ENCODE measurements at places on chromosomes 3 and 15.

DNA sequence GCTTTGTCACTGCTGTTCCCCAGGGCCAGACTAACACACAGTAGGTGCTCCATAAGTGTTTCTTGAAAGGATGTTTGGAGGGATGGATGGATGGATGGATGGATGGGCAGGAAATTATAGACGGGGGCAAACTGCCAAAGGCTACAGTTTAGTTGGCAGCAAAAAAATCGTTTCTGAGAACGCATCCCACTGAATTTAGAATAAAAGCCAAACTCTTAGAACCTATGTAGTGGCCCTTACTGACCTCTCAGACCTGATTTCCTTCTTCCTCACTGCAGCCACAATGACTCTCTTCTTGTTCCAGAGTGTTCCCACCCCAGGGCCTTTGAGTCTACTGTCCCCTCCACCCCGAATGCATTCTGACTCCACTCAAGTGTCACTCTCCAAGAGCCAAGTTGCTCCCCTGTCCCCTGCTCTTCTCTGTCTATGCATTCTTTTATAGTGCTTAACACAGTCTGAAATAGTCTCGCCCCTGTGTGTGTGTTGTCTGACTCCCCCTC, 5.2 kb upstream of the GATA2 start:
- no peak for DNase-seq

- no peak for DNase-seq
Observed at GRCh38 chr3:143586576-143586975, 261.7 kb downstream of the SLC9A9 start.

GRCh38 chr3:184631472-184631861, 69.9 kb downstream of the EPHB3 start:
- no peak for DNase-seq

GRCh38 chr3:94671078-94671477, 608.2 kb downstream of the NSUN3 start:
- DNase-seq = no peak

GRCh38 chr15:65867244-65867643, 2.0 kb upstream of the RAB11A start:
- no peak for DNase-seq

DNA sequence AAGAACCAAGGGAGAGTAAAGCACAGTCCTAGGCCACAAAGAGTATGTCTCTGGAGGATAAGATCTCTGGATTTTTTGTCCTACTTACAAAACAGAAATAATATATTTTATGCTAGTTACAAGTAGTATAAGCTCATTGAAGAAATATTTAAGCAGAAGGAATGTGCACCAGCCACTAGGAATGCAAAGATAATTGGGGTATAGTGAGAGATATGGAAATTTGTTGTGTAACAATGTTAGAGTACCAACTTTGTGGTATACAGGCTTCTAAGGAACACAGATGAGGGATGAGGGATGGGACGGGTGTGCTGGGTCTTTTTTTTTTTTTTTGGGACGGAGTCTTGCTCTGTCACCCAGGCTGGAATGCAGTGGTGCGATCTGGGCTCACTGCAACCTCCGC, 26.5 kb downstream of the AKAP13 start:
- no peak for DNase-seq

DNA sequence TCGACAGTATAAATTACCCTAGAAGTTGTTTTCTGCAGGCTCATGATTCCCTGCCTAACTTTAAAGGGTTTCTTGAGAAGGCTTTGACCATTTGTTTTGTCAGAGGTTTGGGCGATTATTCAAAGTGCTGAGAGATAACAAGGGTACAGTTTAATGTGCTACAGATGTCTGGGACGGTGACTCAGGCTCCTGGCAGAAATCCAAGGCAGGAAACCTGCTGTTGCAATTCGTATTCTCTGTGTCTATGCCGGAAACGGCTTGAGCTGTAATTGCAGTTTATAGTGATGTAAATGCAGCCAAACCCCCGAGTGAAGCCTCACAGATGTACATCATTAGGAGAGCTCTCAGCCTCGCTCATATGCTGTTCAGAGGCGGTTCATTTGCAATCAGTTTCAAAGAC, 65.6 kb downstream of the SYNPR start:
- peak; percentile 46 for DNase-seq

DNA sequence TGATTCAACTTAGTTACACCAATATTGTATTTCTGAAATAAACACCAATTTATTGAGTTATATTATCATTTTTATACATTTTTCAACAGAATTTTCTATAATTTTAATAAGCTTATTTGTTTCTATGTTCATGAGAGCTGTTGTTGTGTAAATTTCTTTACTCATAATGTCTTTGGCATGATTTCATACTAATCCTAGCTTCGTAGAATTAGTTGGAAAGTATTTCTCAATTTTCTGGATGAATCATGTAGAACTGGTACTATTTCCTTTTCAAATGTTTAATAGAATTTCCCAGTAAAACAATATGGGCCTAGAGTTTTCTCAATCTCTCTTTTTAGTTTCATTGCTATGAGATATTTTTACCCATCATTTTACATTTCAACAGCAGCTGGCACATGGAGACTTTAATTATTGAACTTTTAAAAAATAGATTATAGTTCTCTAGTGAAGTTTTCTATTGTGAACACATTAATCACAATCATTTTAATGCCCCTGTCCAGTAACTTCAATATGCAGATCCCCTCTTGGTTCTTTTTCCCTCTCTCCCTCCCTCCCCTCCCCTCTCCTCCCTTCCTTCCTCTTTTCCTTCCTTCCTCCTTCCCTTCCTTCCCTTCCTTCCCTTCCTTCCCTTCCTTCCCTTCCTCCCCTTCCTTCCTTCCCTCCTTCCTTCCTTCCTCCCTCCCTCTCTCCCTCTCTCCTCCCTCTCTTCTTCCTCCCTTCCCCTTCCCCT, 1357.1 kb downstream of the ZPLD1 start:
- DNase-seq = no peak

DNA sequence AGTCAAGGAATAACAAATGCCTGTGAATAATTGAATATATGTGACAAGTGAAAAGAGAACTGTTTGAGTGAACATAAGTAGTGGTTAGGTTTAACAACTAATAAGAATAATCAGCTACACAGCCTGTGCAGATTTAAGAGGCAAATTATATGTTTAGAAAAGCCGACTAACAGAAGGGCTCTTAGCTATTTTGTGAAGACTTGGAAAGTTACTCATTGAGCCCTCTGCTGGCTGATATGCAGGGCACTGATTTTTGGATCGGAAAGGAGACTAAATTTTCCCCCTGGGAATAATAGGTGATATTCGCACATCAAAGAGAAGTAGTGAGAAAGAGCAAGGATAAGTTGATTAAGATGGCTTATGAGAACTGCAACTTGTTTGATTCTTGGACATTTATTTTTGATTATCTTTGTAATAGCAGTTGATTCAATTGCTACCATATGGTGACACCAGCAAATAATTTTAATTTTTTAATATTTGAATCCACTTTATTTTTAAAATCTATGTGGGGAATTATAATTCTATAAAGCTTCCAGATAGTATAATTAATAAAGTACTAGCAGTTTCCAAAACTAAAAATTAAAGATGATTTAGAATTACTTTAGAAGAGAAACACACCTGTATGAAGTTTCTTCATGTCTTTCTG, 156.2 kb downstream of the NLGN1 start:
- DNase-seq = no peak

DNA sequence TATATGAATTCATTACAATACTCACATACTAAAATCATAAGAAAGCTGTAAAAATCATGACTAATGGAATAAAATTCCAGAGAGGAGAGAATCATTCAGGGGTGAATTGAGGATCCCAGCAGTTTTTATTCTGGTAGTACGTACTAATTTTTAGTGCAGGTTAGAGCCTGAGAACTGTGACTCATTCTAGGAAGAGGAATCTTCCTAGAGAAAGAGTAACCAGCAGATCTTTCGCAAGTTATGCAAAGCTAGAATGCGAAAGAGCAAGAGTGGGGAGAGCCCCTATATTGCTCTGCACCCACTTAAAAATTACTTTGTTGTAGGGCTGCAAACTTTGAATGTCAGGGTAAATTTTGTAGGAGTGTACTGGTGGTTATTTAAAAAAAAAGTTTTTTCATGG, 303.6 kb upstream of the ARPP21 start:
- no peak for DNase-seq

DNA sequence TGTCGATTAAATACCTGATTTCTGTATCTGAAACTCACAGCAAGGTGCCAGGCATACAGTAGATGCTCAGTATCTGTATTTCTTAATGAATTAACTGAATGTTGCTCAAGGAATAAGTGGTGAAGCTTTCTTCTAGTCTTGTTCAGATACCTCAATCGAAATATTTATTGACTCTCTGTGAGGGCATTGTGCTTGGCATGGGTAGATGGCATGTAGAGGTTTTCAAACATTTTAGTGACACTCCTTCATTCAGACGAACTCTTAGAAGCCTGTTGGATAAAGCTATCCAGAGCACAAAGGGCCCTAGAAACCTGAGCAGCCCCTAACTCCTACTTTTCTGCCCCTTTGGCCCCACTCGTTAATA, 369 bp upstream of the SNX1 start:
- no peak for DNase-seq

GRCh38 chr3:42036483-42036823, 54.7 kb upstream of the TRAK1 start:
- DNase-seq = no peak

GRCh38 chr3:188829576-188829975, 342.2 kb upstream of the TPRG1 start:
- DNase-seq = no peak

GRCh38 chr15:74438721-74439316, 5.1 kb upstream of the SEMA7A start:
- peak; percentile 77 for DNase-seq

DNA sequence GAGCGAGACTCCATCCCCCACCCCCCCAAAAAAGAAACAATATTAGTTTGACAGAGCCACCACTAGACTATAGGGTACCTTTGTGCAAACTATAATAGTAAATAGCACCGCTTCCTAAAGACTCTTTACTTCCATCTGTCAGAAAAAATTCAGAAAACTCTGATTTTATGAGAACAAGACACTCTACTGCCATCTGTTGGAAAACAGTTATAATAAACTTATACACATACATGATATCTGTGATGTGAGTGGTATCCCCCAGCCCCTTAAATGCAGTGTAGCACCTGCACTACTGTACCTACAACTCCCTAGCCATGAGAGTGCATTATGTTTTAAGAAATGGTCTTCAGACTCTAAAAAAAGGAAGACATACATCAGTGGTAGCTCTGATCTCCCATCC, 47.1 kb upstream of the CTDSPL start:
- no peak for DNase-seq

GRCh38 chr3:179995406-179995805, 41.3 kb downstream of the PEX5L start:
- no peak for DNase-seq

GRCh38 chr3:24541935-24542334, 47.3 kb upstream of the THRB start:
- no peak for DNase-seq

- no peak for DNase-seq
Observed at GRCh38 chr3:14145670-14146380, 21.0 kb downstream of the TMEM43 start.

DNA sequence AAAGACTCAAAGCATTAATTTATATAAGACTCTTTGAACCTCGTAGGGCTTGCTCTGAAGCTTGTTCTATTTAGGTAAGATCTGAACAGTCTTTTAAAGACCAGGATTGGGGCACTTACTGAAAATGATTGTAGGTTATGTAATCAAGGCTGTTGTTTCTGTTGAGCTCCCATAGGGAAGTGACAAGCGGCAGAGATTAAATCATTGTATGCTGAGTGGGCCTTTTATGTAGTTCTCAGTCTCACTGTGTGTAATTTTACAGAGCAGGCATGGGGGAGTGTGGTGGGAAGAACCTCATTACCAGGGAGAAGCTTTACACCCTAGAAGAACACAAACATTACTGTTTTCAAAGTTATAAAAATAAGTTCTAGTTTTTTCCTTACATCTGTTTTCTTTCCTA, 160.0 kb upstream of the SNTN start:
- DNase-seq = no peak

DNA sequence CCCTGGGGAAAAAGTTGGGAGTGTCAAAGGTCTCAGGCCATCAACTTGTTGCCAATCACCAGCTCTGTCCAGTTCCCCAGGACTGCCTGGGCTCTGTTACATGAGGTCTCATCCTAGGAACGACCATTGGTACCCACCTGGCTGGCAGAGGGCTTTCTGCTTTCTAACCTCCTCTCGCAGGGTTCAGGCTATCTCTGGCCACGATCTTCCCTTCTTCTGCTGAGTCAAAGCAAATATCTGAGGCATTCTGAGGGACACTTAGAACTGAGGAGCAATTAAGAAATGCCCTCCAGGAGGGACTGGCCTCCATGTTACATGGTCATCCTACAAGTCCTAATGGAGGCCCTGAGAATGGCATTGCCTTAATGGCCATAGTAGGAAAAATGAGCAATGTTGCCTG, 77.4 kb downstream of the TGFBR2 start:
- no peak for DNase-seq

DNA sequence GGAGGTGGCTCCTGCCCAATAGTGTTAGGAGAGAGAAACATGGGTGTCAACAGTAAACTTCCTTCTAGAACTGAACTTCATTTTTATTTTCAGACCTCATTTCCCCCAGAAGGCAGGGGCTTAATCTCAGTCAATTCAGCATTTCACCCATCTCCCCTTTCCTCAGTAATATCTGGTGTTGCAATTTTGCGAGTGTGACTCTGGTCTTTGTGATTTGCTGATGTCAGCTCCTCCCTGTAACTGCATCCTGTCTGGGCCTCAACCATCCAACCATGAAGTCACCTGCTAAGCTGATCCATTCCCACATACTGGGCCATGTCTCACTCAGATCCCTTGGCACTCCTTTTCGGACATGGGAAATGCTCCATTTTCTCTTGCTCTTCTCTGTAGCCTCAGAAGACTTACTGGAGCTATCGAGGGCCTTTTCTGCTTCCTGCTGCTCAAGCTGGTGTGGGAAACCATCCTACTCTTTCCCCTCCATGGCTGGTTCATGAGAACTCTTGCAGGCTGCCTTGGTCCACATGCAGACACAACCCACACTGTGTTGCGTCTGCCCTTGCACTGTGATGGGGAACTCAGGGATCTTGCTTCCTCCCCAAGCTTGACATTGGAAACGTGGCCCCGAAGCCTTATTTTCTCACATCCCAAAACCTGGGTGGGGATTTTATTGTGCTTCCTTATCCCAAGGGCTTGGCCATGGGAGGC, 24.6 kb downstream of the CCR4 start:
- DNase-seq = no peak

GRCh38 chr3:62604751-62605351, 231.5 kb upstream of the FEZF2 start:
- no peak for DNase-seq

GRCh38 chr3:94307588-94307987, 244.7 kb downstream of the NSUN3 start:
- no peak for DNase-seq

- peak; percentile 32 for DNase-seq
Observed at GRCh38 chr3:13548696-13549622, at the start of gene FBLN2. Gene FBLN2 (plus strand): TSS chr3:13549125. CDS start chr3:13570356, 21,231 bp downstream.

- DNase-seq = no peak
Observed at GRCh38 chr15:37220949-37221670, 120.8 kb upstream of the MEIS2 start.

DNA sequence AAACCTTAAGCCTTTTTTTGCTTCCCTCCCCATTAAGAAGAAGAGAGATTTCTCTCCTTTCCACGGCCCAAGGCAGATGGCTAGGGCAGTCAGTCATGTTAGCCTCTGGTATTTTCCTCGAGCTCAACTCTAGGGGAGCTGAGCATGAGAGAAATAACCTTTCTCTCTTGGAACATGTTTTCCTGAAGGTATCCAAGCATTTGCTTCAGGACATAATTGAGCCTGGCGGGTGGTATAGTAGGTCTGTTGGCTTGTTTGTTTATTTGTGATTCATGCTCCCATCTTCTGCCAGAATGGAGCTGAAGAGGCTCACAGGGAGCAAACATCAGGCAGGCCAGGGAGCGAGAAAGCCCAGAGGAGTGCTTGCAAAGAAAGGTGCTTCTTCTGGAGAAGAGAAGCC, 102.5 kb downstream of the MESD start:
- DNase-seq = no peak

- no peak for DNase-seq
Observed at GRCh38 chr15:87312221-87312620, 944.3 kb downstream of the NTRK3 start.

All from CD4-positive, alpha-beta T cell treated with Interleukin-1 beta for 1 hour (primary cell).